NCI-H82 (cell line): ENCODE measurements at places on chromosomes 4 and X.

- DNase-seq: no peak
Observed at GRCh38 chr4:184812651-184813181, 13.1 kb downstream of the ACSL1 start.

- DNase-seq: no peak
Observed at GRCh38 chr4:47213539-47213938, 182.2 kb downstream of the GABRB1 start.

DNA sequence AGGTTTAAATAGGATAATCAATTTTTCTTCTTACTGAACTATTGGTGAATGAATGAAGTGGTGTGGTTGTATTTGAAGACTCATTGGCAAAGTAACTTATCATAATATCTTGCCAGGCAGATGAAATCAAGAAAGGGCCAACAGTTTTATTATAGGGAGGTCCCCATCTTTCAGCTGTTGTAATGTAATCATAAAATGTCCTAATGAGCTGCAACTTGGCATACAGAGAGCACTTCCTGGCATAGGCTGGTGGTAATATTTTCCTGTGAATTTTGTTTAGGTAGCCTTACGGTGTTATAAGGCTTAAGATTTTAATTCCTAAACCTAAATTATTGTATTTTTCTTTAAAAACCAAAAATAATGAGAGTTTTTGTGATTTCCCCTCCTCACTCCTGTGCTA lies 17.5 kb downstream of the FHIP1A start:
- DNase-seq: no peak

DNA sequence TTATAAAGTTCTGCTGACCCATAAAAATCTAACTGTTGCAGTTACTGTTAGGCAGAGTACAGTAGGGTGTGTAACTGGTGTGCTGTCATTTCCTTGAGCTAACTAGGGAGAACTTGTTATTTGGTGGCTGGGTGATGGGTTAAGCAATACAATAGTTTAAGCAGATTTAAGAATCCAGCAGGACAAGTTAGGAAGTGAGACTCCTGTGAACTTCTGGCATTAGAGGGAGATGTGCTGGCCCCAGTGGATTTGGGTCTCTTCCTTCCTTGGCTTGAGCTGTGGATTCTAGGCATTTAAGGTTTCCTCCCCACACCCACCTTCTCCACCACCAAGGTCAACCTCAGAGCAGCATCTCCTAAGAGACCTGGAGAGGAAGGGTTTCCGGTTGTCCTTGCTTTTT lies 70.5 kb downstream of the CLCN5 start:
- DNase-seq: no peak

DNA sequence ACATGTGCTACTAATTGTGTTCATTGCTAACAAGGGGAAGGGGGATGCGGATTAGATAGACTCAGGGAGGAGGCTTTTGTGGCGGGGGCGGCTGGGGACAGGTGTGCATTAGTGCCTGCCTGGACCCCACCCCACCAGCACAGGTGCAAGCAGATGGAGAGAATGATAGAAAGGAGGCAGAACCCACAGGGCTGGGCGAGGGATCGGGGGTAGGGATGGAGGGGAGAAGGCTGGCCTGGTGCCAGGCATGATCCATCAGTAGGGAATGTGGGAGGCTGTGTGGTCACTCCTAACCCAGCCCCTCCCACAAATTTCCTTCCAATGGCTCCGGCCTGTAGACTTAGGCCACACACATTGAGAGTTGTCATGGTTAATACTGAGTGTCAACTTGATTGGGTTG lies 30.5 kb upstream of the CRMP1 start:
- DNase-seq: peak; percentile 23

GRCh38 chrX:9597361-9598035 lies 132.6 kb downstream of the TBL1X start:
- DNase-seq: no peak
